ENCODE measurements at places on chromosomes 6 and 20. TPM values are rescaled to one million over a fixed set of nuclear protein-coding genes. Genes with fewer than 3 reads are reported as not detected.
A peak's percentile ranks its signal among the peaks of the same experiment; 100 is the strongest.

DNA sequence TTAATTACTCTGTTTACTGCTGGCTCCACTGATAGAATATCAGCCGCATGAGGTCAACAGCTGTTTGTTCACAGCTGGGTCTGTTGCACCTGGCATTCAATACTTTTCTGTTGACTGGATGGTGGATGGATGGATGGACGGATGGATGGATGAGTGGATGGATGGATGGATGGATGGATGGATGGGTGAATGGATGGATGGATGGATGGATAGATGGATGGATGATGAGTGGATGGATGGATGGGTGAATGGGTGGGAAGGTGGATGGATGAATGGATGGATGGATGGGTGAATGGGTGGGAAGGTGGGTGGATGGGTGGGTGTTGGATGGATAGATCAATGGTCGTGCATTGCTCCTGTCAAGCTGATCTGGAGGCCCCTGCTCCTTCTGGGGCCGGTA lies 422.2 kb upstream of the SULF2 start:
- no peaks in the 10 kb centered on the region for H3K36me3 ChIP-seq
- DNase-seq, result no peak
- H3K27ac ChIP-seq, result no peak overlapping the region
- no peaks in the 10 kb centered on the region for H3K4me1 ChIP-seq
- peaks cover 4% of the 10 kb centered on the region for H3K27me3 ChIP-seq

Gene CST4
- not detected for total RNA-seq

- peaks cover 13% of the 10 kb centered on the region for H3K4me1 ChIP-seq
- H3K27ac ChIP-seq, result no peak overlapping the region
- H3K4me3 ChIP-seq, result no peak overlapping the region
- DNase-seq, result no peak
- peaks cover 8% of the 10 kb centered on the region for H3K36me3 ChIP-seq
- H3K27me3 ChIP-seq, result no peaks in the 10 kb centered on the region
Observed at GRCh38 chr6:41568585-41569384, 22.6 kb downstream of the FOXP4 start.

DNA sequence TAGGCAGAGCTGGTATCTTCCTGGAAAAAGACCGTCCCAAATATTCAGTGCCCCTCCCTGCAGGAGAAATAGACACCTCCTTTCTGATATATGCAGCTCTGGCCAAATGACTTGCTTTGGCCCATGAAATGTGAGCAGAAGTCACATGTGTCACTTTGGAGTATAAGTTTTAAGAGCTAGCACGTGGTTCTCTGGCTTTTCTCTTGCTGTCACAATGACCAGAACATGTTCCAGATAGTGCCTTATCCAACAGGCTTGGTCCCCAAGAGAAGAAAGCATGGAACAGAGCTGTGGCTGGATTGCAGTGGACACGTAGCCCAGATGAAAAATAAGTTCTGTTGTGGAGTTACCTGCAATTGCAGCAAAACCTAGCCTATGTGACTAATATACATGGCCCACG lies 40.4 kb downstream of the UNC5CL start:
- H3K27me3 ChIP-seq, result no peaks in the 10 kb centered on the region
- no peak for DNase-seq
- H3K36me3 ChIP-seq, result no peaks in the 10 kb centered on the region
- H3K4me1 ChIP-seq, result peaks cover 15% of the 10 kb centered on the region
- no peak overlapping the region for H3K27ac ChIP-seq

DNA sequence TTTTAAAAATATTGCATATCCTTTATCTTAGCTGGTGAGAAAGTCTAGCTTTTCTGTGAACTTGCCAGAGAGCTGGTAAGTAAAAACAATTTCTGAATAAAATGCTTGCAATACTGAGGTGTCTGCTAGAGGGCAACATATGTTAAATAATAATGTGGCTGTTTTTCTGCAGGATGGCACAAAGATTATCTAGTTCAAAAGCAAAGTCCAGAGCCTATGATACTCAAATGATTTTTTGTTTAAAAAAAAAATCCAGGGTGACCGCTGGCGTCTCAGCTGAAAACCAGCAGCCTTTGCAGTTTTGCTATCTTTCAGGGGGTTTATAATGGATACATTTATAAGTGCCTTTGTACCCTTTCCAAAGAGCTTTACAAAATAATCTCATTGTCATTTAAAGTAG lies 194.9 kb downstream of the PHACTR1 start:
- peak; percentile 11 for DNase-seq
- no peaks in the 10 kb centered on the region for H3K4me1 ChIP-seq
- no peaks in the 10 kb centered on the region for H3K27me3 ChIP-seq
- H3K36me3 ChIP-seq, result no peaks in the 10 kb centered on the region

DNA sequence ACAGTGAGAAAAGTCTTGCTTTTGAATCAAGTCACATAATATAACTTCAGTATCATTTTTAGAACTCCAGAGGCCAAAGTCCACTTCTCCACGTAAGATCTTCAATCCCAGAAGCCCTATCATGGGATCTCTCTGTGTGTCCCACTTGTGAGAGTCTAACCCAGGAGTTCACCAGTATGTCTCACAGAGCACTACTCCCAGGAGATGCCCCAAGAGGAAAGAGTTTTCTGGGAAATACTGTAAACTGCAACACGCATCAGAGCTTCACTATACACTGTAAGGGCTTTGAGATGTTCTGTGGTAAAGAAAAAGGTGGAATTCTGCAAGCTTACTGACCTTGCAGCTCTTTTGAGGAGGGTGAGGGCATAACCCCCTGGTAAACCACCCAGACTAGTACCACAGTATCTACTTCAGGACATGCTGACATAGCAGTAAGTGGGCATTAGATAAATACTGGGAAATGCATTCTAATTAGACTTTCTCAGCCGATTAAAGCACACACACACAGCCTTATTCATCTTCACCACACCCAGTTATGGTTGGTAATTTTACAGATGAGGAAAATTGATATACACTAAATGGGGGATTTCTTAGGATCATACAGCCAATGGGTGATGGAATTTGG lies 12.3 kb downstream of the DCBLD1 start:
- no peak overlapping the region for H3K4me3 ChIP-seq
- DNase-seq, result no peak
- no peaks in the 10 kb centered on the region for H3K36me3 ChIP-seq
- H3K4me1 ChIP-seq, result peaks cover 72% of the 10 kb centered on the region

GRCh38 chr6:68649669-68650068 lies 14.6 kb downstream of the ADGRB3 start:
- no peak overlapping the region for H3K27ac ChIP-seq
- H3K4me3 ChIP-seq, result no peak overlapping the region
- H3K4me1 ChIP-seq, result peaks cover 11% of the 10 kb centered on the region
